ENCODE measurements at places on chromosomes 11 and 22.

GRCh38 chr11:125625225-125625629, 264 bp downstream of the CHEK1 start:
- no peak for DNase-seq

DNA sequence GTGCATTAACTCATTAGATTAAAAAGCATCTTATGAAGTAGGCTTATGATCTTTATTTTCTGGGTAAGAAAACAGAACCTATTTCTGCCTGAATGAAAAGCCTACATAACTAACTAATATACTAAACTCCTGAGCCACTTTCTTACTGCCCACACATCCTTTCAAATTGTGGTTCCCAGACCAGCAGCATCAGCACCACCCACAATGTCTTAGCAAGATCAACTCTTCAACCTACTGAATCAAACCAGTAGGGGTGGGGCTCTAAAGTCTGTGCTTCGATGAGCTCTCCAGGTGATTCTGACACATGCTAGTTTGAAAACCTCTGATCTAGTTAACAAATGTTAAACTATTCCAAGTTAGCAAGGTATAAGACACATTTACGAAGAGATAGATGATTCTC, 462.4 kb downstream of the DLG2 start:
- DNase-seq = no peak

DNA sequence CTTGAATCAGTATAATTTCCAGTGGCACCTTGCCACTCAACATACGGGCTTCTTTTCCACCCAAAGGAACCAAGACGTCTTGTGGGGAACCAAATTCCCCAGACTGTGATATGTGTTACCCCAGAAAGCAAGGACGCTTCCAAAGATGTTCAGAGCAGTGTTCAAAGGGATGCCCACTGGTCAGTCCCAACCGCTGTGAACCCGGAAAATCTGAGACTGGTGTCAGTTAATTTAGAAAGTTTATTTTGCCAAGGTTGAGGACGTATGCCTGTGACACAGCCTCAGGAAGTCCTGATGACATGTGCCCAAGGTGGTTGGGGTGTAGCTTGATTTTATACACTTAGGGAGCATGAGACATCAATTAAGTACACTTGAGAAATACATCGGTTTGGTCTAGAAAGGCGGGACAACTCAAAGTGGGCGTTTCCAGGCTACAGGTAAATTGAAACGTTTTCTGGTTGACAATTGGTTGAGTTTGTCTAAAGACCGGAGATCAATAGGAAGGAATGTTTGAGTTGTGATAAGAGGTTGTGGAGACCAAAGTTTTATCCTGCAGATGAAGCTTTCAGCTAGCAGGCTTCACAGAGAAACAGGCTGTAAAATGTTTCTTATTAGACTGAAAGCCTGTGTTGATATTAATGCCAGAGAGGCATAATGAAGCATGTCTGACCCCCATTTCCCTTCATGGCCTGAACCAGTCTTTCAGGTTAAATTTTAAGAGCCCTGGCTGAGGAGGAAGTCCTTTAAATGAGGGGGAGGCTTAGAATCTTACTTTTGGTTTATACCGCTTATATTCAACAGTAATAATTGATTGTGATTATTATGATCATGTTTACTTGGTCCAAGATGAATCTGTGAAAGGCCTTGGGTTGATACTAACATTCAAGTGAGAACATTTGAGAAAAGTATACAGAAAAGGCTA, 6.8 kb downstream of the APOL3 start:
- DNase-seq = no peak

DNA sequence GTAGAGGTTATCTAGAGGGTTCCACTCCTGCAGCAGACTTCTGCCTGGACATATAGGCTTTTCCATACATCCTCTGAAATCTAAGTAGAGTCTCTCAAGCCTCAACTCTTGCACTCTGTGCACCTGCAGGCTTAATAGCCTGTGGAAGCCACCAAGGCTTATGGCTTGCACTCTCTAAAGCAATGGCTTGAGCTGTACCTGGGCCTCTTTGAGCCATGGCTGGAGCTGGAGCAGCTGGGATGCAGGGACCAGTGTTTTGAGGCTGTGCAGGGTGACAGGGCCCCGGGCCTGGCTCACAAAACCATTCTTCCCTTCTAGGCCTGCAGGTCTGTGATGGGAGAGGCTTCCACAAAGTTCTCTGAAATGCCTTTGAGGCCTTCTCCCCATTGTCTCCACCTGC, 2.9 kb upstream of the NXPE4 start:
- DNase-seq = no peak

GRCh38 chr11:28518825-28519224, 410.6 kb downstream of the METTL15 start:
- DNase-seq = no peak

GRCh38 chr22:48778308-48779195, 1049.1 kb downstream of the BRD1 start:
- no peak for DNase-seq

GRCh38 chr11:57881647-57882046, 120.0 kb downstream of the CTNND1 start:
- no peak for DNase-seq

GRCh38 chr22:20380486-20380885, 13.5 kb upstream of the ZNF74 start:
- no peak for DNase-seq

DNA sequence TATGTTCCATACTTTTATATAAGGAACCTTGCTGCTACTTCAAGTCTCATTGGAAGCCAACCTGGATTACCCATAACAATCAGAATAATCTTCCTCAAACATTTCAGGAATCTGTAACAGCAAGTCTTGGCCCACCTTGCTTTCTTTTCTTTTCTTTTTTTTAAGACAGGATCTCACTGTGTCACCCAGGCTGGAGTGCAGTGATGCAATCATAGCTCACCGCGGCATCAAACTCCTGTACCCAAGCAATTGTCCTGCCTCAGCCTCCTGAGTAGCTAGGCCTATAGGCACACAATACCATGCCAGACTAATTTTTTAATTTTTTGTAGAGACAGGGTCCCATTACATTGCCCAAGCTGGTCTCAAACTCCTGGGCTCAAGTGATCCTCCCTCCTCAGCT, 29.3 kb upstream of the PRDM10 start:
- DNase-seq = no peak

DNA sequence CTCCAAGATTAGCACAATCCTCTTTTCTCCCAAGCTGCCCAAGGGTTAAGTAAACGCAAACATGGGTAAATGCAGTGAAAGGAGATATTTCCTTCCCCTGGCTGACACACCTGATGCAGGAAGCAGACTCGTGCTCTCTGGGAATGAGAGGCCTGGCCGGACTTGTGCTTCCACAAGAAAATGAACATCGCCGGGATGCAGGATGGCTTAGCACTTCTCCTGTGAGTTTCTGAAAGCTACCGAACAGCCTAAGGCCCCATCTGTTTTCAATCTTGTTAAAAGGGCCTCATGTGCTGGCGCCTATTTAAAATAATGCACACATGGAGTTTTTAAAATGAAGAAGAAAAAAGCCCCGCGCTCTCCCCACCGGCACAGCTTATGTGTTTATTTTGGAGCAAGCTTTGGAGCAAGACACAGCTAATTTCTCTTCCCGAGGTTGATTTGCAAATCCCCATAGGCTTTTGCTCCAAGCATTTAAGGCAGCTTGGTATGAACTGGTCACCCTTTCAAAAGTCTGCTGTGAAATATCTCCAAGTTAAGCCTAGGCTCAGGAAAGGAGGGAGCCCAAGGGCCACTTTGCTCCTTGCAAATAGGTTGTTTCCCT, 100.9 kb downstream of the SYN3 start:
- no peak for DNase-seq

DNA sequence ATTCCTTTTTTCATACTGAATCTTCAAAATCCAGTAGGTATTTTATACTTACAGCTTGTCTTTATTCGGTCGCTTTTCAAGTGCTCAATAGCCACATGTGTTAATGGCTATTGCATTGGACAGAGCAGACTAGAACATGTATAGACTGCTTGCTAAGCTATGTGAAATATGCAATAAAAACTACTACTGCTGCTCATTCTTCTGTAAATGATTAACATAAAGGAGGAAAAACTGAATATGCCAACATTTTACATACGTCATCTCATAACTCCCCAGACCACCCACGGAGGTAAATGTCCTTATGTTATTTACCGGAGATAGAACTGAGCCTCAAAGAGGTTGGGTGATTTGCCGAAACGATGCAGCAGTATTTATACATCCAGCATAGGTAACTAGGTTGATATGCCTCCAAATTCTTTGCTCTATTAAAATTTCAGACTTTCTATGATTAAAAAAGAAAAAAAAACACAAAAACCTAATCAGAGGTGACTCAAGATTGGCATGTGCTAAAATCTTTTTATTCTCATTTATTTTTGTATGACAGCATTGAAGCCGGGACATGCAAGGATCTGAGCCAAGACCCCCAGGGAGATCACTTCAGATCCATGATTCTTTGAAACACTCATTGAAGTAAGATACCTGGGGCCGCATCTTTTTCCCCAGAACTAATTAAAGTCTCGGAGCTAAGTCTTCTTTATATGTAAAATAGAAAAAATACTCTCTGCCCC, 78.5 kb upstream of the OR5AK2 start:
- no peak for DNase-seq

GRCh38 chr11:125270711-125271110, 106.2 kb downstream of the PKNOX2 start:
- no peak for DNase-seq

- no peak for DNase-seq
These were observed 32.0 kb upstream of the ANO1 start for GRCh38 chr11:70046089-70046488.

- no peak for DNase-seq
These were observed 289.4 kb downstream of the GUCY1A2 start for GRCh38 chr11:106728859-106729258.

- no peak for DNase-seq
These were observed 11.0 kb upstream of the MTFP1 start for GRCh38 chr22:30414525-30415047.

DNA sequence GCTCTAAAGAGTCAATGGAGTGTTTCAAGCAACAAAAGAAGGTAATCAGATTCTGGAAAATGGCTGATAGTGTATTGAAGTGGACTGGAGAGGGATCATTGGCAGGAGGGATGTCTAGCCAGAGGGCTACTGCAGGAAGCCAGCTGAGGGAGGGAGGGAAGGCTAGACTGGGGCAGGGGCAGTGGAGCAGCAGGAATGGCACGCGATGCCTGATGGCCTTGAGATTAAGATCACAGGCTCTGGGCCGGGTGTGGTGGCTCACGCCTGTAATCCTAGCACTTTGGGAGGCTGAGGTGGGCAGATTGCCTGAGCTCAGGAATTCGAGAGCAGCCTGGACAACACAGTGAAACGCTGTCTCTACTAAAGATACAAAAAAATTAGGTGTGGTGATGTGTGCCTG, 47.5 kb upstream of the PRDM11 start:
- DNase-seq = no peak

GRCh38 chr11:78138694-78139421, 568 bp downstream of the ALG8 start:
- DNase-seq = no peak

DNA sequence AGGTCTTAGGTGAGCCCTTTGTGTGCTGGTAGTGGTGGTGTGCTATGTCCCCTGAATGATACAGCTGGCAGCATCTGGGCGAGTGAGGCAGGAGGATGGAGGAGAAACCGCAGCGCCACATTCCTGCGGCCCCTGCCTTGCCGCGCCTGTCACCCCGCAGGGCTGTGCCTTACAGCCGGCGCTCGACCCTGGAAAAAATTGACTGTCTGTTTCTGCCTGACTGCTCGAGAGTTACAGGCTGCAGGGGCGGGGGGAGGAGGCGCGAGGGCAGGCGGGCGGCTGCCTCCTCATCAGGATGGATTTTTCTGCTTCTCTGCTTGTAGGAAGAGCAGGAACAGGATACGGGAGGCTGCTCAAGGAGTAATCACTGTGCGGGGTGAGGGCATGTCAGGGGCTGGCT, 443.4 kb downstream of the MIAT start:
- no peak for DNase-seq

DNA sequence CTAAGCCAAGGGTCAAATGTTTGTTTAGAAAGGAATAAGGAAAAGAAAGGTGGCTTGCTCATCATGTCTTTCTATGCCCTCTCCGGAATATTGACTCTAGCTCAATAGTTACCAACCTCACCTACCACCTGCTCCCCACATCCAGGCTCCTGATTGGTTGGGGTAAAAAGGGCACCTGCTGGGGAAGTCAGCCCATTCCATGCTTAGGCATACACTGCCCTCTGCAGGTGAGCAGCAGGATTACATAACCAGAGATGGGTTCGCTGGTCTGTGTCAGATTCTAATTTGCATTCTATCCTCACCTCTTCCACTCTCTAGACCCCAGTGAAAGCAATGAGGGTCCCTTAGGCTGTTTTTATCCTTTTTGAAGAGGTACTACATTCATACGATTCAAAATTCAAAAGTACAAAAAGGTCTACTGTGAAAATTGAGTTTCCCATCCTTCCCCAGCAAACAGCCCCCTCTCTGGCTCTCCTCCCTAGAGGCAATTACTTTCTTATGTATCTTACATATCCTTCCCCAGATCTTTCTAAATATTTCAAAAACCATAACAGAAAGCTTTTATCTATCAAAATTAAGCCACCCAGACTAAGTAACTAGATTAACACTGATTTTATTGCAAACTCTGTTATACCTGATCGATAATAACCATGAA, 98.0 kb upstream of the ASPHD2 start:
- DNase-seq = peak; percentile 30

DNA sequence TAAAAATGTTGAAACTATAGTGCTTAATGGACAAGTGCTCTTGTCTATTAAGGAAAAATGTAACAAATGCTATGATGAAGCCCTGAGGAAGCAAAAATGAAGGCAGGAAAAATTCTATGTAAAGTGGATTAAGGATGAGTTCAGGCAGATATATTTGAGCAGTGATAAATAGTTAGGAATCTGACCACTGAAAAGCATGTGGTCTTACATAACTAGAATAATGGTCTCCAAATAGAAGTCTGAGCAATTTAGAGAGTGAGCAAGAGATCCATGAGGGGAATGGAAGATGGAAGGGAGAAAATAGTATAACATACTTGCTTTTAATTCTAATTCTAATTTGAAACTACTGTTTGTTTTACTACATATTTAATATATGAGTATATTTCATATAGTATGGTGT, 510.6 kb upstream of the ARHGAP42 start:
- no peak for DNase-seq

DNA sequence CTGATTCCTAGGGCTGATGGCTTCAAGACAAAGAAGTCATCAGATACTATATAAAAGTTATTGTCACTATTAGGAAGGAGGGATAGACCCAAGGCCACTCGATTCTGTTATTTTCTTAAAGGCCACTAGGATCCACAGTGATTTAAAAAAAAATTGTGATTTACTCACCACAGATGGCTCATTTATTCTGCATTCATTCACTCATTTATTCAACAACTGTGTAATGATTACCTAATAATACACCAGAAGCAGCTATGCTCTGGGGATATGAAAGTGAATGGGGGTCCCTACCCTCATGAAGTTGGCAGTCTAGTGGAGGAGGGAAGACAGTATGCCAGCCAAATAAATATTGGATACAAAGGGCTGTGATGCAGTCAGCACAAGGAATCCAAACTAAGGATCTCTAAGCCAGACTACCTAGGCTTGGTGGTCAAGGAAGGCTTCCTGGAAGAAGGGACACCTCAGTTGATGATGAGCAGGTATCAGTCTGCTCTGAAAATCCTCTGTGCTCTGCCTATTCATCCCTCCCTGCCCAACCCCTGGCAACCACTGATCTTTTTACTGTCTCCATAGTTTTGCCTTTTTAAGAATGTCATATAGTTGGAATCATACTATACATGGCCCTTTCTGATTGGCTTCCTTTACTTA, 110.5 kb downstream of the NAT10 start:
- no peak for DNase-seq

Measured in stimulated activated CD4-positive, alpha-beta T cell treated with anti-CD3 and anti-CD28 coated beads, Interleukin-1b, Interleukin-23, amount 100 ng/mL, for 1 hour (primary cell).